Muscle of leg (tissue), 16 donors: ENCODE measurements at places on chromosomes 6 and 20.

- DNase-seq = no peak
These were observed 59.9 kb upstream of the BHLHE23 start for GRCh38 chr20:63066506-63067265.

GRCh38 chr6:63947792-63948529 lies 312.4 kb downstream of the PHF3 start:
- no peak for DNase-seq

DNA sequence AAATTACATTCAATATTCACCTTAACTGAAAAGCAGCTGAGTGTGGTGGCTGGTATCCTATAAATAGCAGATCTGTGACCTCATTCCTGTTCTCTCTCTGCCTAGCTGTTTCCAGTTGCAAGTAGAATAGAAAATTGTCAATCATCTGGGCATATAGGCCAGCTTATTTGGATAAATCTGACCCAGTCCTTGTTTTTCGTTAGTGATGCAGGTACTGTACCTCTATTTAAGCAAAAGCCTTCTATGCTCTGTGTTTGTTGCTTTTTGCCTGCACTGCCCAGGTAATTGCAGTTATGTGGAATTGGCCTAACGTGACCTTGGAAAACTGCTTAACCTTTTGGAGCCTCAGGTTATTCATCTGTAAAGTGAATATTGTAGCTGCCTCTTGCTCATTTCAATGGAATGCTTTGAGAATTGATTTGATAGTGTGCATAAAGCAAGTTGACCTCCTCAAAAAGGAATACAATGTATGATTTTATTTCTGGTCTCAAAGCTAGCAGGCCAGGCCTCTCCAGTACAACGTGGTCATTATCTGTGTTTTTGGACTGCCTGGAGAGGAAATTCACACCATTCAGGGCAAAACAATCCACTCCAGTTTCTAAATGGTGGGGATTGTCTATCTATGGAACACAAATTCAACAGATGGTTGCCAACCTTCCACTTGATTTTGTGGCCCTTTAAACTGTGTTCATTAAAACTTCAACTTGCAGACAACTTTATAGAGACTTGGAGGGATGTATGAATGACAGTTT lies 508.7 kb upstream of the CITED2 start:
- DNase-seq = peak; percentile 67

GRCh38 chr6:41111017-41111416 lies 38.2 kb downstream of the NFYA start:
- no peak for DNase-seq

- no peak for DNase-seq
These were observed 70.5 kb upstream of the SLCO4A1 start for GRCh38 chr20:62571669-62572344.

DNA sequence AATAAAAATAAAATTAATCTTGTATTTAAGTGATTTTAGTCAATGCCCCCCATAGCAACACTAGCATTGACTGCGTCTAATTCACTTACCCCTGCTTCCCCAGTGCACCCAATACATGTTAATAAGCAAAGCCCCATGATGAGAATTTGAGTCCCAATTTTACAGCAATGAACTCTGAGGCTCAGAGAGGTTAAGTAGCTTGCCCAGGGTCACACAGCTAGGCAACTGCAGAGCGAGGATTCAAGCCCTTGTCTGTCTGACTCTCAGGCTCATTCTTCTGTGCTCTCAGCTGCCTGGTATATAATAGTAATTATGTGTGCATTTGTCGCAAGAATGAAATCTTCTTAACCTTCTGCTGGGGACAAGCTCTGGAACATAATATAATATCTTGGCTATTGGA lies 8.5 kb downstream of the PABPC1L start:
- no peak for DNase-seq

- no peak for DNase-seq
These were observed 508.9 kb downstream of the CDH26 start for GRCh38 chr20:60467078-60467477.

DNA sequence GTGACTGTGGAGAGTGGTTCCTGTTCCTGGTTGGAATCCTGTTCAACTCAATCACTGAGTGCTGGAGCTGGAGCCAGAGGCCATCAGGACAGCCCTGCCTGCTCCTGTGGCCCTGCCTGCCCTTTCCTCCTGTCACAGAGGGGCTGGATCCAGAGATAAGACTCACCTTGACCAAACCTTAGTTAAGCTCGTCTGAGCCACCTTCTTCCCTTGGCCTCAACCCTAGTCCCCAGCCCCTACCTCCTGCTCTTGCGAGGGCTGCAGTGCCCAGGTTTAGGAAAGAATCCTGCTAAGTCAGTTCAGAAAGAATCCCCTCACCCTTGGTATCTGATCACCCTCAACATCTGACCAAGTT lies 47.0 kb upstream of the CST5 start:
- no peak for DNase-seq

GRCh38 chr6:146135167-146135566 lies 106.3 kb downstream of the GRM1 start:
- no peak for DNase-seq

- DNase-seq = no peak
These were observed 10.9 kb downstream of the ZNF217 start for GRCh38 chr20:53582574-53583351.

DNA sequence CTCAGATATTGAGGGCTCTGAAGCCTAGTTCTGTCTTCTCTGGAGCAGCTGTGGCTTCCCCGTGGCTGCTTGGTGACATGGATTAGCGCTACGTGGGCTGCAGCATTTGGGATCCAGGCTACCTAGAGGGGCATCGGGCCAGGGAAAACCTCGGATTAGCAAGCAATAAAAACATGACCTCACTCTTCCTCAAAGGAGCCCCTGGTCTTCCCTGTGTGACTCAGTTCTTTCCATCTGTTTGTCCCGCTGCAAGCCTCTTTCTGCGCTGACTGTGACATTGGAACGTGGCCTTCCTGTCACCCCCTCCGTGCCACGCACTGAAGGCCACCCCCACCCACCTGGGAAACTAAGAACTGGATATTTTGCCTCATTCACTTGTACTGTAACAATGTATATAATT lies 3.6 kb downstream of the MRGBP start:
- no peak for DNase-seq

GRCh38 chr6:157427969-157428368 lies 47.0 kb downstream of the ZDHHC14 start:
- no peak for DNase-seq

- no peak for DNase-seq
These were observed 26.8 kb downstream of the DLL1 start for GRCh38 chr6:170264086-170264485.

DNA sequence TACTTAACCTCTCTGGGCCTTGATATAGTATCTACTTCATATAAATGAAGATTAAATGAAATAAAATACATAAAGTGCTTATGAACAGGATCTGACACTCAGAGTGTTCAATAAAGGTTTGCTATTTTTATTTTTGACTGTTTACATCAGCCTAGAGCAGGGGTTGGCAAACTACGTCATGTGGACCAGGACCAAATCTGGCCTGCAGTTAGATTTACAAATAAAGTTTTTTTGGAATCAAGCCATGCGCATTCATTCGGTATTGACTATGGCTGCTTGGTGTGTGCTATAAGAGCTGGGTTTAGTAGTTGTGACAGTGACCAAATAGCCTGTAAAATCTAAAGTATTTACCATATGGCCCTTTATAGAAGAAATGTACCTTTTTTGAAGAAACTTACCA lies 20.8 kb downstream of the PEX7 start:
- DNase-seq = no peak

DNA sequence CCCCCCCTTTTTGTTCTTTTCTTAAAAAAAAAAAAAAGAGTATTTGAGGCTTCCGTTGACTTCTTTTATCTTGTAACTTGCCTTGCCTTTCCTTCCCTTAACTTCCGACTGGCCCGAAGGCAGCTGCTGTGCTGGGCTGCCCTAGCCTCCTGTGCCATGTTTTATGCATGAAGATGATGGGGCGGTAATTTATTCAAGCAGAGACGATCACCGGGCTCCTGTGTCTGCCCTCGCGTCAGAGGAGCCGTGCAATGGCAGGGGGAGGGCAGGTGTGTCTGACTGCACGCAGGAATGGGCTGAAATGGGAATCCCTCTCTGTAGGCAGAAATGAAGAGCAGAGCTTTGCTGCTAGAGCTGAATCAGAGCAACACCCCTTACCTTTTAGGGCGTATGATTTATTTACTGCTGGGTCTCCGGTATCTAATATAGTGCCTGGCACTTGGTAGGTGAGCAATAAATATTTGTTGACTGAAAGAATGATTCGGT lies 106.3 kb upstream of the RIPOR2 start:
- no peak for DNase-seq

- DNase-seq = peak; percentile 84
These were observed 180.6 kb upstream of the CCN2 start for GRCh38 chr6:132131758-132132157.

DNA sequence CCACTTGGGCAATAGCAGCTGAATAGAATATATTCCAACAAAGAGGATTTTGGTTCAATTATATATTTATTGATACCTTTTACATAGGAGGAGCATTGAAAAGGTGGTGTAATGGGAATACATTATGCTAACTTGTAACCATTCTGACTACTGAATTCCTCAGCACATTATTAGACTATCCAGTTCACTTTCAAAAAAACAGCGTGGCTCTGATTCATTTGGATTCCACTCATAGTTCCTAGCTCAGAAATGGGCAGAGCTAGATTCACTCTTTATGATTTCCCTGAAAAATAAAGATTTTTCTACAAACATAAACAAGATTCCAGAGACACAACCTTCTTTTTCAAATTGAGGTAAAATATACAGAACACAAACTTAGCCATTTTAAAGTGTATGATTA lies 9.2 kb upstream of the TRERF1 start:
- no peak for DNase-seq

DNA sequence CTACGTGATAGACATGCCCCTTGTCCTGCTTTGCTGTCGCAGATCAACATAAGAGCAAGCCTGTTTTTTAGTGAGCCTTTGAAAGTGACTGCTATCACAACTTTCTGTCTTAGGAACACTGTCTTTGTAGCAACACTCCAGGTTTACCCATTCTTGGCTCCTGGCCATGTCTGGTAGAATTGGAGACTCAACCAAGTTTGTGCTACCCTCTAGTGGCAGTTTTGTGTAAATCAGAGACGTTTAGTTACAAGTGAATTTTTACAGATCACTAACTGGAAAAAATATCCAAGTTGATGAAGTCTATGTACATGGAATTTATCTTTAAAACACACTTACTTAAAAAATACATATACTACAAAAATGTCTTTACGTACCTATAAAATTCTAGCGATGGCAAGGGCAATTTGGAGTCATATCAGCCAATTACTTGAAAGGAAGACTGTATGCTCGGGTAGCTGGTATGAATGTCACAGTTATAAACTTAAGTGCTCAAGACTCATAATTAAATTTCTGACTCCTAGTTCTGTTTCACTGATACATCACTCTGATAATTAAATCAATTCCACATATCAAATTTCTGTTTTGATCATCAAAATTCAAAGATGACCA lies 101.4 kb downstream of the ADGB start:
- DNase-seq = peak; percentile 87

- no peak for DNase-seq
These were observed 6.4 kb downstream of the KCNG1 start for GRCh38 chr20:51016521-51016920.

DNA sequence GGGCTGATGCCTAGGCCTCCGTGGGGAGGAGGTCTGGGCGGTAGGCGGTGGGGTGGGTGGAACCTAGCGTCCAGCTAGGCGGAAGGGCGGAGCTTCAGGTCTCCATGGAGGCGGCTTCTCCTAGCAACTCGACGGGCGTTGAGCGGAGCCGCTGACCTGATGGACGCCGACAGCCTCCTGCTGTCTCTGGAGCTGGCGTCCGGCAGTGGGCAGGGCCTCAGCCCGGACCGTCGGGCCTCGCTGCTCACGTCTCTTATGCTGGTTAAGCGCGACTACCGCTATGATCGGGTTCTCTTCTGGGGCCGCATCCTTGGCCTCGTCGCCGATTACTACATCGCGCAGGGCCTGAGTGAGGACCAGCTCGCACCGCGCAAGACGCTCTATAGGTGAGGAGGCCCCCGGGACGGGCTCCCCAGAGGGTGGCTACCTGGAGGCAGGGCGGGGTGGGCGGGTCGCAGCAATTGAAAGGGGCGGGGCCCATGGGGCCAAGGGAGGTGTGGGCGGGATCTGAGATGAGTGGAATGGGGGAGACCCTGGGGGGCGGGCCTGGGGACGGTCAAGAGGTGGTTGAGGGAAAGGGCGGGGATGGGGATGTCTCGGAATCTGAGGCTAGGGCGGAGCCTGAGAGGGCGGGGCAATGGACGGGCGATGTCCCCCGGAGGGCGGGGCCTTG lies at the start of gene RSPH9:
RSPH9 (plus strand) TSS at position 97 of the 673 bp plus-strand sequence; CDS start at position 160, 63 bp downstream.
- DNase-seq = peak; percentile 88

GRCh38 chr6:149224399-149224798 lies 93.1 kb upstream of the TAB2 start:
- peak; percentile 28 for DNase-seq

DNA sequence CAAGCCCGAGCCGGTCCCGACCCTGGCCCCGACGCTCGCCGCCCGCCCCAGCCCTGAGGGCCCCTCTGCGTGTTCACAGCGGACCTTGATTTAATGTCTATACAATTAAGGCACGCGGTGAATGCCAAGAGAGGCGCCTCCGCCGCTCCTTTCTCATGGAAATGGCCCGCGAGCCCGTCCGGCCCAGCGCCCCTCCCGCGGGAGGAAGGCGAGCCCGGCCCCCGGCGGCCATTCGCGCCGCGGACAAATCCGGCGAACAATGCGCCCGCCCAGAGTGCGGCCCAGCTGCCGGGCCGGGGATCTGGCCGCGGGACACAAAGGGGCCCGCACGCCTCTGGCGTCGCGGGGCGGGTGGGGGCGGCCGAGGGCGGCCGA lies 37.5 kb downstream of the YTHDF1 start:
- DNase-seq = no peak
